ENCODE measurements at places on chromosomes 11 and 22. TPM values are rescaled to one million over a fixed set of nuclear protein-coding genes. Genes with fewer than 3 reads are reported as not detected.

OR10W1 gene
- not detected for total RNA-seq

C11orf98 gene
- total RNA-seq, result 107 TPM

SLC37A4 gene
- total RNA-seq, result 33.4 TPM

FOLR1 gene
- not detected for total RNA-seq

SLC22A6 gene
- total RNA-seq, result not detected

NLRP6 gene
- total RNA-seq, result 1.2 TPM

RAB3IL1 gene
- 0.10 TPM for total RNA-seq

POU2AF3 gene
- not detected for total RNA-seq

INSC gene
- total RNA-seq, result 0.36 TPM

CRYAB gene
- total RNA-seq, result not detected

RTN4RL2 gene
- total RNA-seq, result 0.36 TPM

GALNT18 gene
- 2.7 TPM for total RNA-seq

SLC25A22 gene
- total RNA-seq, result 32.2 TPM

MAPK8IP1 gene
- total RNA-seq, result 0.43 TPM

P2RY6 gene
- total RNA-seq, result not detected

CNIH2 gene
- 0.39 TPM for total RNA-seq

CECR2 gene
- not detected for total RNA-seq

MIOX gene
- total RNA-seq, result 0.39 TPM

SPI1 gene
- not detected for total RNA-seq

DUSP8 gene
- total RNA-seq, result 1.6 TPM

MN1 gene
- total RNA-seq, result 0.07 TPM

H19 gene
- total RNA-seq, result not detected

BLID gene
- total RNA-seq, result not detected

NAV2 gene
- 0.75 TPM for total RNA-seq

EPS8L2 gene
- total RNA-seq, result 12.6 TPM

MAP4K2 gene
- total RNA-seq, result 83.3 TPM

ADORA2A gene
- total RNA-seq, result 30.5 TPM

RASL10A gene
- total RNA-seq, result 0.62 TPM

MFRP gene
- total RNA-seq, result not detected

KRTAP5-10 gene
- not detected for total RNA-seq

CBL gene
- 30.8 TPM for total RNA-seq

OVOL1 gene
- total RNA-seq, result not detected

MFNG gene
- total RNA-seq, result 101 TPM

CALCA gene
- total RNA-seq, result not detected

CCDC85B gene
- total RNA-seq, result 44.4 TPM

KDELR3 gene
- total RNA-seq, result 0.97 TPM

MB gene
- not detected for total RNA-seq

TIGD3 gene
- 0.73 TPM for total RNA-seq

CCND1 gene
- total RNA-seq, result 1.3 TPM

SULT4A1 gene
- total RNA-seq, result not detected

CYTH4 gene
- total RNA-seq, result 60.5 TPM

CDC45 gene
- total RNA-seq, result 130 TPM

UBASH3B gene
- 18.8 TPM for total RNA-seq

TBRG1 gene
- 33.5 TPM for total RNA-seq

GNG3 gene
- not detected for total RNA-seq

All from activated CD4-positive, alpha-beta memory T cell treated with anti-CD3 and anti-CD28 coated beads for 36 hours (primary cell).